ENCODE measurements at places on chromosomes 16 and 17.

- no peak for DNase-seq
Observed at GRCh38 chr17:50289991-50290702, 15.9 kb downstream of the TMEM92 start.

DNA sequence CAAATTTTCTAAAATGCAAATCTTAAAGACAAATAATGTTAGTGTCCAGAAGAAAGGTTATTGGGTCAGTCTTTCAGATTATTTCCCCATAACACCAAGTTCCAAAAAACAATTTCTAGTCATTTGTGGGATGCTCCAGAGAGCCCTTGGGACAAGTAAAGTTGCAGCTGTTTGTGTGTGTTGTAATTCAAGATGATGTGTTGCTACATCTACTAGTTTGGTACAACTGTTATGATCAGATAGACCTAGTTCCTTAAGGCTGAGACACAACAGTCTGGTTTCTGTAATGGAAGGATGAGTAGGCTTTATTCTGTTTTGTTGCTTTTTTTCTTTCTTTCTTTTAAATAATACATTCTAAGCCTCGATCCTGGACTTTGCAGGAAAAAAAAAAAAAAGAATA lies 41.9 kb downstream of the PIGL start:
- DNase-seq: no peak

GRCh38 chr17:16075949-16076348 lies 76.3 kb downstream of the TTC19 start:
- no peak for DNase-seq

DNA sequence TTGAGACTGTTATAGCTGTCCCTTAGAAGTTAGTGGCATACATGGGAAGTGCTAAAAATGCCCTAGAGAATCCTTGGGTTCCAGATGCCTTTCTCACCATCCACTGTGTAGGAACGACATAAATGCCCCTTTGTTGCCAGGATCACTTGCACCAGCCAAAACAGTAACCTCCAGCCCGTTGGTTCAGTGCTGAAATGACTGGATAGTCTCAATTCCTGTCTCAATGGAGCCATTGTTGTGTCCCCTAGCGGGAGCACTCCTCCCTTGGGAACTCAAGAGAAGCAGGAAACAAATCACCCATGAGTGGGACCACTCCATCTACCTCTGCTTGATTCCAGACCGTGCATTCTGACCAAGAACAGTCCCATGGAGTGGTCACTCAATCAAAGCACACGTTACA lies 23.1 kb downstream of the MPHOSPH6 start:
- no peak for DNase-seq

All from stimulated activated CD4-positive, alpha-beta T cell treated with anti-CD3 and anti-CD28 coated beads, Interleukin-4, amount 100 ng/mL, for 4 hours (primary cell).